Activated CD4-positive, alpha-beta T cell treated with anti-CD3 and anti-CD28 coated beads, Interleukin-2, amount 50 U/mL, for 48 hours (primary cell): ENCODE measurements at places on chromosomes 3 and 15.

DNA sequence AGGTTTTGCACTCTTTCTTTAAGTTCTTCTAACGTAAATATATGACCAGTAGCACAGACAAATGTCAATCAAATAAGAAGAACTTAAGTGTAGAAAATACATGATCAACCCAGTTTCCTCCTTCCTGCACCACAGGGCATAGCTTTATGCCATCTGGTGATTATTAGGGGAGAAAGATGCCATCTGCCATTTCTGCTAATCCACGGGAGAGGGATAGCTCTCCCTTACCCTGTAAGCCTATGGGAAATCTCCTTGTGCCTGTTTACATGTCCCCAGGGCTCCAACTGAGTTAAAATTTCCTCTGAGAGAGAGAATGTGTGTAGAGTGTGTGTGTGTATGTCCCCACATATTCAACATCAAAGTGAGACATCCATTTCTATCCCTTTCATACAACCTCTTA lies 135.9 kb downstream of the RSL24D1 start:
- no peak for DNase-seq

DNA sequence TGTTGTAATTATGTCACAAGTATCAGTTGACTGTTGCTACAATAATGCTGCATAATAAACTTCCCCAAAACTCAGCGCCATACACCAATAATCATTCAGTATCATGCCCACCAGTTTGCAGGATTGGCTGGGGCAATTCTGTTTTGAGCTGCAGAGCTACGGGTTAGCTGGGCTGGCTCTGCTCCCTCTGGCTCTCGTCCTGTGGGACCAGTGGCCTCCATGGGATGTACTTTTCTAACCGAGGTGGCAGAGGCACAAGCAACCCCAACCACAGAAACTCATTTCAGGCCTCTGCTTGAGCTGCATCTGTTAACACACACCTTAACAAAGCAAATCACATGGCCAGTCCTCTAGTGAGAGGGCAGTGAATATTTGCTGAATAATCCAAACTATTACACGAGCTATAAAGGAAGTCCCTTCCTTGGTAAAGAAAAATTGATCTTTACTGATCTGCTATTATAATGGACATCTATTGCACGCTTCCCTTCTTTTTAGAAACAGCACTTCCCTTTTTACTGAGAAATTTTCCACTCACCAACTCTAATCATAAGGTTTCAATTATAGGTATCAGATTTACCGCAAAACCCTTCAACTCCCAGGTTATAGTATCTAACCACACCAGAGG lies 10.9 kb upstream of the BCL2A1 start:
- no peak for DNase-seq

DNA sequence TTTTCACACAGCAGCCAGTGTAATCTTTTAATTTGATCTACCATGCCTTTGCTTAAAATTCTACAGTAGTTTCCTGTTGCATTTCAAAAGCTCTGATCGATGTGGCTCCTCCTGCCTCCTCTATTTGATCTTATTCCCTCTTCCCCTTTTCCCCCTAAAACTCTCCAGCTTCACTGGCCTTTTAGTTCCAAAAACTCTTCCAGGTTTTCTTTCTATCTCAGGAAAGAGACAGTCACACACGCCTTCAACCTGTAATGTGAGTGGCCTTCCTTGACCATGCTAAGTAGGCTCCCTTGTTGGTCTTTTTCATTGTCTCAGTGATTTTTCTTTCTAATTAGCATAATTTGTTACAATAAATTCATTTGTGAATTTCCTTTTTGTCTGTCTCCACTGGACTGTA lies 985 bp downstream of the TEX9 start:
- DNase-seq: no peak

DNA sequence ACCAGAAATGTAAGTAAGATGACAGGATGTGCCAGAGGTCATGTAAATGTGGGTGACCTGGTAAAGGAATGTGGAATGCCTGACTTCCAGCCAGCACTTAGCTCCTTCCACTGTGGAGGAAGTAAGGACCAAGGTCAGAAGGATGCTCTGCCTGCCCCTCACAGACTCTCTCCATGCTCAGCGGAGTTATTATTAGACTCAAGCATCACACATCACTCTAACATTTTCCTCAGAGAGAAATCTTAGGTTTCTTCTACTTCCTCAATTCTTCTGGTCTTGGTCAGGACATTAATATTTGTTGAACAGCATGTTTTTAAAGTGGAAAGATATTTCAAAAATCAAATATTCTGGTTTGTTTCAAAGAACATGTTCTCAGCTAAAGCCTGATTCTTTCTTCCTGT lies 231.4 kb upstream of the WNT5A start:
- DNase-seq: no peak

DNA sequence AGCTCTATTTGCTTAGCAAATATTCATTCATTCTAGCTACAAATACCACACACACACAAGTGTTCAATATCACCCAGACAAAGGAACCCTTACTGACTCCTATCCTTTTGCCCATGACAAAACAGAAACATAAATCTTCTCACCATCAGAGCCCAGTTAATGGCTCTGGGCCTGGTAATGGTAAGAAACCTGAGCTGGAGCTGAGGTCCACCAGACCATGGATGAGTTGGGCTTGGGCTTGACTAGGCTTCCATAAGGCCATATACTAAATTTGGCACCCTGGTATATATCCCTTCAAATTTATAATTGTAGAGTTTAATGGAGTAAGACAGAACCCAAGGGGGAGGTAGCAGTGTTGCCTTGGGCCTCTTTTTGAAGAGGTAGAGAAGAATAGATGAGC lies 29.4 kb downstream of the GPR176 start:
- DNase-seq: no peak

GRCh38 chr3:186152361-186152798 lies 43.5 kb upstream of the ETV5 start:
- DNase-seq: no peak

GRCh38 chr3:62090066-62090465 lies 283.3 kb downstream of the FEZF2 start:
- no peak for DNase-seq

GRCh38 chr15:82854554-82854953 lies 45.1 kb downstream of the WHAMM start:
- no peak for DNase-seq

DNA sequence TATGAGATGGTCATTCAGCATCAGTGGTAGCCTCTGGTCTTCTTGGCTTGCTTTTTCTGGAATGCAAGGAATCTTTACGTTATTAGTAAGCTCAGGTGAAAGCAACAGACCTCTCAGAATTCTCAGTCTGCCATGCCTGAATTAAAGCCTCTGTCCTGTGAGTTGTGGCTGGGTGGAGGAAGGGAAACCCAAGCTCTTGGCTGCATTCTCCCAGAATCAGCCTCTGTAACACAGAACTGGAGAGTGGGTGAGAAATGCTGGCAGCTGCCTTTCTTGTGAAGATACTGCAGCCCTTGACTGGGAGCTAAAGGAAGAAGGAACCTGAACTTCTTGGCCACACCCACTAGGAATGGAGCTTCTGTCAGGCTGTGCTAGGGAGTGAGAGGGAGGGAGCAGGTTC lies 505.8 kb downstream of the EPHA3 start:
- no peak for DNase-seq

GRCh38 chr3:177740254-177740653 lies 543.0 kb upstream of the TBL1XR1 start:
- no peak for DNase-seq

GRCh38 chr3:137061186-137061585 lies 103.4 kb downstream of the IL20RB start:
- no peak for DNase-seq
